ENCODE measurements at places on chromosomes 12 and 14.

DNA sequence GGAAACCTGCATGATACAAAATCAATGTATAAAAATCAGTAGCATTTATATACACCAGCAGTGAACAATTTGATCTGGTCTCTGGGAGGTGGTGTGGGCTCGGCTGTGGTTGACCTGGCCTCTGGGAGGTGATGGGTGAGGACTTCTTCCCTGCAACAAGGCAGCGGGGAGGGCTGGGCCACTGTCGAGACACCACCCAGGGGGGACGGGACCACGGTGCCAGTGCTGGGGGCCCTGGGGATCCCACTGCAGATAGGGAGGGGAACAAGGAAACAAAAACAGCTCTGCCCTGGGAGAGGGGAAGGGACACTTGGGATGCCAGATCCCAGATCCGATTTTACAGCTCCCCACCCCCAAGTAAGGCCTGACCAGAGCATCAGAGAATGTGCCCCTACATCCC, 189.6 kb upstream of the SFSWAP start:
- DNase-seq: no peak

GRCh38 chr12:386651-387050, 2.5 kb downstream of the KDM5A start:
- DNase-seq: no peak

DNA sequence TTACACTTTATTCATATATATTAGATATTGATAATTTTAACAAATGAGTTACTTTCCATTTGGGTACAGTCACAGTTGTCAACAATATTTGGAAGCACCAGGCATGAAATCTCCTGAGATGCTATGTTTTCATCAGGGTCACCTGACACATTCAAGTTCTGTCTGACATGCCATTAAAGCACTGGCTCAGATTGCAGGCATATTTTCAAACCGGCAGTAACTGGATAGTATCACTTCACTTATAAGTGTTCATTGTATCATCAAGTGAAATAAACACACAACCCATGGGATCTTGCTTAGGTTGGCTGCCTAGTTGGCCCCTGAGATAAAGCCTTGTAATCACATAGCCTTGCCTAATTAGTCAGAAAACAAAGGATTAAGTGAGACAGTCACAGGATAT, 4.8 kb downstream of the IFNG start:
- no peak for DNase-seq

- DNase-seq: no peak
Measured at GRCh38 chr14:36756226-36756625, 94.6 kb downstream of the PAX9 start.

DNA sequence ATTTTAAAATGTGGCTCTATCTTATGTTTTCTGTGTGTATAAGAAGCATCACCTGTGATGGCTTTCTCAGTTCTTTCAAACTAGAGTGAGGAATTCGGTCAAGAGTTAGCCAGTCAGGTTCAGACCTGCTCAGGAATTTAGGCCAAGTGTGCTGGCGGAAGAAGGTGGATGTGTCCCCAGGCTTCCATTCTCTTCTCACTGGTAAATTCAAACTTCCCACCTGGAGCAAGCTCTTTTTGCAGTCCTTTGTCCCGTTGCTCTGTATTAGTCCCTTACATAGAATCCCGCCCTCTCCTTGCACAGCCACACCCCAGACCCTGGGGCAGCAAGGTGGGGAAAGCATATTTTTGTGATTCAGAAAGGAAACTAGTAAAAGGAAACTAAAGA, 124.7 kb upstream of the PWP1 start:
- DNase-seq: no peak

DNA sequence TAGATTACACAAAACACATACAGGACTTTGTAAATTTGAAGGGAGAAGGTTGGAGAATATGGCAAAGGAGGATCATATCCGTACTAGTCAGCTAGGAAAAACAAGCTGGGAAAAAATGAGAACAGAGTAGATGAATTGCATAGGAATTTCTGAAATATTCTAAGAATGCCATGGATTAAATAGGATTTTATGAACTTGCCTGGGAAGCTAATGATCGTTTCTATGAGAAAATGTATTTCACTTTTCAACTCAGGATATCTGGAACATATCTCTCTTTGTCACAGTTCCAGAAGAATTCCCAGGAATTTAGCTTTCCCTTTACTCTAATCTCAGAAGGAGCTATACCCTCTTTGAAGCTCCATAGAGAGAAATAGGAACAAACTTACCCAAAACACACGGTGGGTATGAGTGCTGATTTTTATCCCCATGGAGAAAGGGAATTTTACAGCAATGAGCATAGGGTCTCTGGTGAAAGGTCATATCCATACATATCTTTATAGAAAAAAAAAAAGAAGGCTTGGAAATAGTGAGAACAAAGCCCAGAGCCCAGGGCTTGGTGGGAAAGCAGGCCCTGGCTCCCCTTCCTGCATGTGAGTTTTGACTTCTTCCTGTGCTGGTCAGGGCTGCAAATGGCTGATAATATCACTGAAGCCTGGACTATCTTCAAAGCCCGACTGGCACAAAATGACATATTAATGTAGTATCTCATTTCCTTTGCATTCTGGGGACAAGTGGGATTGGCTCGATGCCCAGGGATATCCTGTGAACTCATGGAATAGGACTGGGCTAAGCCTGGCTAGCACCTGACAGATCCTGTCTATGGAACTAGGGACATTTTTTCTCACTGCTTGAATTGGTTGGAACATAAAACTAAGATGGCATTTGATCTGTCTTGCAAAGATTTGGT, 136.3 kb downstream of the AEBP2 start:
- DNase-seq: peak; percentile 32

DNA sequence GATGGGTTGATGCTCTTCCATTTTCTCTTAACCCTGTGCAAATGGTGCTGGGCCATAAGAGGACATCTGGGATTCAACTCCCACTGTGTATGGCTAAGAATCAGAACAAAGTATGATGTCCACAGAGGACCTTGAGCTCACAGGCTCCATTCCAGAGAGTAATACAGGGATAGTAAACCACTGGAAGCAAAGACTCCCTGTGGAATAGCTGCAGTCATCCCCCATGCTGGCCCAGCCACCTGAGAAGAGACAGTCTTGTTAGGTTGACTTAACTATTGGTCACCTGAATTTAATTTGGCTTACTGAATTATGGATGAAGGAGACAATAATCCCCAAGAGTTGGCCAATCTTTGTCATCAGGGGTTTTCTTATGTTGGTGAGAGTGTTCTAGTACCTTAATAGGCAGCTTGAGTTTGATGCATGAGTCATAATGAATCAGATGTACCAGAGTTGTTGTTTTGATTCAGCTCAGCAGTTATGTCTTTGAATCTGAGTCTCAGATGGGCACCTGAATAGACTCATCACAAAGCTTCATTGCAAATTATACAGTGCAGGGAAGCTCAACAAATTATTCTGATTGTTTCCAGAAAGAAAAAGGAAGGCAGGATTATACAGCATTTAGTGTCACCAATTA, 122.7 kb downstream of the SSPN start:
- peak; percentile 78 for DNase-seq
